ENCODE measurements at places on chromosomes 2 and 18. TPM values are rescaled to one million over a fixed set of nuclear protein-coding genes. Genes with fewer than 3 reads are reported as not detected.

AGAP1 gene
- total RNA-seq: 33.3 TPM

DUSP28 gene
- total RNA-seq: 2.0 TPM

HMSD gene
- total RNA-seq: not detected

C1QL2 gene
- not detected for total RNA-seq

CTAGE1 gene
- total RNA-seq: not detected

RFX8 gene
- 0.32 TPM for total RNA-seq

AOX1 gene
- 212 TPM for total RNA-seq

CCDC150 gene
- 1.7 TPM for total RNA-seq

SPP2 gene
- total RNA-seq: not detected

DNA sequence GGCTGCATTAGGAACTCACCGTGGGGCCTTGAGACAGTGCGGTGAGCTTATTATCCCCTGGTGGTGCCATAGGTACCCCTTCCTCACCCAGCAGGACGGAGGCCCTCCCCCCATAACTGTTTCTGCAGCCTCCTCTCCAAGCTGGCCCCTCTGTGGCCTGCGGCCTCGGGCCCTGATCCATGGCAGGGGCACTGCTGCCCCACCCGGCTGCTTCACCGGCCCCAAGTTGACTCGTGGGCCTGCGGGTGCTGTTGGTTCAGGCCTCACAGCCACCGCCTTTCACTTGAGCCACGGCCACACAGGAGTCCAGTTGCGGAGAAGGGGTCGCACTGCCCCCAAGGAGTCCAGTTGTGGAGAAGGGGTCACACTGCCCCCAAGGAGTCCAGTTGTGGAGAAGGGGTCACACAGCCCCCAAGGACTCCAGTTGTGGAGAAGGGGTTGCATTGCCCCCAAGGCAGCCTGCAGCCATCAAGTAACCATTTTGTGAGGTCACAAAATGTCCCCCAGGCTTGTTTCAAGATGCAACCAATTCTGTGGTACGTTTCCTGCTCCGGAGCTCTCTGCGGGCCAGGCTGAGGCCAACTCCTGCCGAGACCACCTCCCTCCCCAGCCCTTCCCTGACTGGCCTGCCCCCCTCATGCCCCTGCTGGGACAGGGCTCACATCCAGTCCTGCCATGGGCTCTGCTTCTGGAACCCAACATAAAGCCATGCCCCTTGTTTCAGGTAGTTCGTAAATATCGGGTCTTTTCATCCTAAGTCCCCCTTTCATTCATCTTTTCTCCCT is 4.6 kb downstream of the LRRFIP1 start:
- no peak for DNase-seq

DNA sequence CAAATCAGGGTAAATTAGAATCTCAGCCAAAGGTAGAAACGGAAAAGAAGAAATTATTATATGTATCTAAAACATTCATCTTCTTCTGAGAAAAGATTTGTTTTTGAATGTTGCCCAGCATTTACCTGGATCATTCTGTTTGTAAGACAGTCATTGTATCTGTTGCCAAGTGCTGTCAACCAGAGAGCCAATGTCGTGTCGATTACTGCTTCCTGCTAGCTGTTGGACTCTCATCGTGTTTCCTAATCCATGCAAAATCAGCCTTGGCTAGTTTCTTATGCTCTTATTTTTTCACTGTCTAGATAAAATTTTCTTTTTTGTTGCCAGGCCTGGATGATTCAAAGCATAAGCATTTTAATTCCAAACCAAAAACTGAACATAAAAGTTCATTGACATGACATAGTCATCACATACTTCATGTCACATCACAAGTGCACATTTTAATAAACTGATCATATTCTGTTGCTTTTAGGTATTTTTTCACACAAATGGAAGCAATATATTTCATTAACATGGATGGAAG is 202.3 kb downstream of the KCNH7 start:
- no peak for DNase-seq

GRCh38 chr2:164055623-164056022 is 319.8 kb upstream of the FIGN start:
- DNase-seq: no peak

GRCh38 chr2:9322576-9322975 is 100.8 kb downstream of the ITGB1BP1 start:
- no peak for DNase-seq

DNA sequence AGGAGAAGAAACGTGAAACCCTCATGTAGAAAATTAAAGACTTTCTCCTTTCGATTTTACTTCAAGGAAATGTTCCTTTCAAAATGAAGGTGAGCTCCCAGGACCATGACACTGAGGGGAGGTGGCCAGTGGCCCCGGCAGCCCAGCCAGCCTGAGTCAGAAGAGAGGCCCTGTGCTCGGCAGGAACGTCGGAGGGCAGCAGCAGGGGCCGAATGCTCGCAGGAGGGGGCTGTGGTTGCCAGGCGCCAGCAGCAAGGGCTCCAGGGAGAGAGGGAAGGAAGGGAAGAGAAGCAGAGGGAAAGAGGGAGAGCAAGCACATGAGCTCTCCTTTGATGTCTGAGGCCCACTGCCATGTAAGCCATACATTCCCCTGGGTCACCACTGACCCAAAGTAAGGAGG is 73.3 kb upstream of the ACKR3 start:
- DNase-seq: no peak

DNA sequence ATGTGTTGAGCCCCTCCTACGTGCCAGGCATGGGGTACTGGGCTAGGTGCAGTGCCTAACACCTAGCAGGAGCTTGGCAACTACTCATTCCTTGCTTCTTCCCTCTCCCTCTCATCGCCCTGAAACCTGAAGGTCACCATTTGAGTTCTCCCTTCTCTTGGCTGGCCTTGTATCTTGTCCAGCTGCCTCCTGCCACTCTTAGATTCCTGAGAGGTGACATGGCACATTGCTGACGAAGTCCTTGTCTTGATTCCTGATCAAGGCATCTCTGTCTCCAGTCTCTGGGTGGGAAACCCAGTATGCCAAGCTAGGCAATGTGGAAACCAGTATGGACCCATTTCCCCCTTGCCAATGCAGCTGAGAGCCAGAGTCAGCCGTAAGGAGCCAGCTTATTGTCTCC is 9.0 kb upstream of the EFR3B start:
- no peak for DNase-seq

GRCh38 chr18:32258558-32259204 is 68.8 kb downstream of the MEP1B start:
- no peak for DNase-seq

GRCh38 chr2:27307287-27307544 is 1.0 kb downstream of the UCN start:
- DNase-seq: peak; percentile 57

DNA sequence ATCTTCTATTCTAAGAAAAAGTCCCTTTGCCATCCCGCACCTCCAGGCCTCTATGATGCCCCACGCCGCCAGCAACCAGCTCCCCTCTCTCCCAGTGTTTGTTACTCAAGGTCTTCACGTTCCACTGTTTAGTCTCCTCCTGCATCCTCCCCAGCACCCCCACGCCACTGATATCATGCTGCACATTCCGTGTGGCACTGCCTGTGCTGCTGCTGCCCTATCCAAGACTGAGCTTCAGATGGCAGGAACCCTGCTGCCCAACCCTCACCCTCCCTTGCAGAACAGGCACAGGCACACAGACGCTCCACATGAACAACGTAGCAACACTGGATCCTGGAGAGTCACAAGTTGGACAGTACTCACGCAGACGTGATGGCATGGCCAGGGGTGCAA is 35.3 kb downstream of the MYO5B start:
- DNase-seq: no peak

- DNase-seq: no peak
Observed at GRCh38 chr2:17051538-17051937, 385.9 kb upstream of the CYRIA start.

DNA sequence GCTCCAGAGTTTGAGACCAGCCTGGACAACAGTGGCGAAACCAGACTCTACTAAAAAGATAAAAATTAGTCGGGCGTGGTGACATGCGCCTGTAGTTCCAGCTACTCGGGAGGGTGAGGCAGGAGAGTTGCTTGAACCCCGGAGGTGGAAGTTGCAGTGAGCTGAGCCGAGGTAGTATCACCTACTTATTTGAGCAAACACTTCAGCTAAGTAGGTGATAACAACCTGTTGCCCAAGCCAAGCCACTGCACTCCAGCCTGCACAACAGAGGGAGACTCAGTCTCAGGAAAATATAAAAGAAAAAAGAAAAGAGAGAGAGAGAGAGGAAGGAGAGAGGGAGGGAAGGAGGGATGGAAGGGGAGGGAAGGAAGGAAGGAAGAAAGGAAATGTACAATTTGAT is 21.3 kb downstream of the FER1L5 start:
- peak; percentile 44 for DNase-seq

DNA sequence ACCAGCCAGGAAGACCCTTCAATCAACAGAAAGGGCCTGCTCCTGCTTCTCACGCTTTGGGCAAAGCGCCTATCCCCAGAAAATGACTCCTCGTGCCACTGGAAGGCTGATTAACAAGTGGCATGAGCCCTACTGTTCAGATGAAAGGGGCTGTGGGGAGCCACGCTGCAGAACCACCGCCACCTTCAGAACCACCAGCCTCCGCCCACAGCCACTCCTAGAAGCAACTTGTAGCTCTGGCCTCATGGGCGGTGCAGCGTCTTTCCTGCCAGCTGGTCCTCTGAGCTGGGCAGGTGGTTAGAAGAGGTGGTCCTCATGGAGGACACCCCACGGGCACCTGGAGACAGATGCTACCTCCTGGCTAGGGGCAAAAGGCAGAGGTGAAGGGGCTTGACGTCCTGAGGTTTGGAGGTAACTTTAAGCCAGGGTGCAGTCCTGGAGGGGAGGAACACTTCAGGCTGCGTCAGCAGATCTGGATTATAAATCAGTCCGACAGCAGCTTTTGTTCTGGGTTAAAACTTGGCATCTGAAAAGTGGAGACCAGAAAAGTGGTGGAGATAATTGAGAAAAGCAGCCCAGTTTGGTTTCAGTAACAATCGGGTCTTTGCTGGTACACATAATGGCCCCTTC is 861 bp upstream of the SEMA4C start:
- DNase-seq: no peak

- no peak for DNase-seq
Observed at GRCh38 chr2:130963196-130963848, 126.6 kb downstream of the ARHGEF4 start.

- no peak for DNase-seq
Observed at GRCh38 chr18:22932885-22933205, 283 bp upstream of the RBBP8 start.

DNA sequence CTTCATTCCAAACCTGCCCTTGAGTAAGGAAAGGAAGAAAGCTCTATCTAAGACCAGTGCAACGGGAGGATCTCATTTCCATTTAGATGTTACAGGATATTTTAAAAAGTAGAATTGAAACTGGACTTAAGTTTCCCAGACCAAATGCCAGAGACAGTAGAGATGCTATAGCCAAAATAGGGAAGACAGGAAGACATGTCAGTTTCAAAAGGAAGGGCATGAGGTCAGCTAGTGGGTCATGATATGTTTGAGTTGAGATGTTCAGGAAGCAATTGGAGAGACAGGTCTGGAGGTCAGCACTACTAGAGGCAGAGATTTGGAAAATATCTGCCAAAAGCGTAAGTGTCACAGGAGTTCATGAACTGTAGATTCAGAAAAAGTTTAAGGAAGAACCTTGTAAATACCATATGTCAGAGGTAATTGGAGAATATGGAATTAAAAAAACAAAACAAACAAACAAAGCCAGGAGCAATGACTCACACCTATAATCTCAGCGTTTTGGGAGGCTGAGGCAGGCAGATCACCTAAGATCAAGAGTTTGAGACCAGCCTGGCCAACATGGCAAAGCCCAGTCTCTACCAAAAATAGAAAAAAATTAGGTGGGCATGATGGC is 50.8 kb downstream of the EPHA4 start:
- DNase-seq: no peak

- no peak for DNase-seq
Observed at GRCh38 chr2:69272803-69273471, 114.1 kb downstream of the GFPT1 start.
